ENCODE measurements at places on chromosomes 4 and X.

DNA sequence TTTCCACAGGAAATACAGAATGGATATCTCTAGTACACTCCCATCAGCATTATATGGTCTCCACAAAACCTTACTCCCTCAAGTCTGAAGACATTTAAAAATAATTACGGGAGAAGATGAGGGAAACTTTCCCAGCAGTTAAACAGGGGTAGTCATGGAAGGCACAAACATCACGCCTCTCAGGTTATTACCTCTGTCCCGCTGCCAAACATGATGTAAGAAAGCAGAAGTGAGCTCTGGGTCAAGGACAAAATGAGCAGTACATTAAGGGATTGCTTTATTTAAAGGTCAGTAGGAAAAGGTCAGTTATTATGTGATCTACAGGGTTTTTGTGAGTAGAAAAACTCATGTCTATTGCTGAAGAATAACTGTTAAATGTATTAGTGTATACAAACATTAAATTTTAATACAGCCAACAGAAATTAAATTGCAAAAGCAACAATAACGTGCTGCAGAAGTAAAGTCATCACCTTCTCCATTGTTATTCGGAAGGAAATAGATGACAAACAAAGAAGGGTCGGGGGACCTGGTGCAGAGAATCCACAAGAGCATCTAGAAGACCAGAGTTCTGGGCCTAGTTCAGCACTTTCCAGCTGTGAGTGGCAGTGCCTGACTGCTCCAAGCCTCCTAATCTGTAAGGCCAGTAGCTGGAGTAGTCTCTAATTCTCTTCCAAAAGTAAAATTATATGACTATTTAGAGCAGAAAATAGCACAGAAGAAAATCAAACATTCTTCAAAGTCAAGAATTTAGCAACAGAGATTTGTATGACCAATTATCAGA, 171.2 kb downstream of the PPP3CA start:
- peak; percentile 51 for DNase-seq

GRCh38 chrX:74511704-74512103, 90.4 kb downstream of the SLC16A2 start:
- DNase-seq, result no peak

DNA sequence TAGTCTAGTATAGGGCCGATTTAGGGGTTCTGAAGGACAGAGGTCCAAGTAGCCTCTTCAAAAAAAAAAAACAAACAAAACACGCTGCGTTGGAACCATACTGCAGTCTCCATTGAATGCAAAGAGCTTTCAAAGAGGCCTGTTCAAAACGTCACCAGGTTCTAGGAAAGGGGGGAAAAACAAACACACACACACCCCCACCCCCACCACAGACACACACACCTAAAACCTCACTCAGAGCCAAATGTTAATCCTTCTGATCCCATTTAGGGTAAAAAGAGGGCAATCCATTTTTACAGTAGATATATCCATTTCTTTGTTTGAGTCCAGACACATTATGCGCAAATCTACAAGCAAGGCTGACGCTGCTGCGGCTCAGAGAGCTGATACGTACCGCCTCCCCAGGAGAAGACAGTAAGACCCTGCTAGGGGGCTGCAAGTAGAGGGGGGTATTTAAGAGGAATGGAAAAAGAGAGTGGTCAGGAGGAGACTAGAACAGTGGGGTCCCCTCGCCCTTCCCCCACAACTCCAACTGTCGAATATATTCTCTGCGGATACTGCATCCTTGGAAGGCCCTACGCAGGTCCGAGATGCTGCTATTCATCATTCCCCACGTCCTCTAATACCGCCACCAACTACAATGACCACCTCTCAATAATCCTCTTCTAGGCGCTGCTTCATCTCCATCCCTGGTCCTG, 1.3 kb downstream of the NKRF start:
- no peak for DNase-seq

- no peak for DNase-seq
These were observed 21.5 kb upstream of the PHKA1 start for GRCh38 chrX:72735561-72735960.

GRCh38 chr4:118883861-118884260, 4.8 kb upstream of the SYNPO2 start:
- no peak for DNase-seq

DNA sequence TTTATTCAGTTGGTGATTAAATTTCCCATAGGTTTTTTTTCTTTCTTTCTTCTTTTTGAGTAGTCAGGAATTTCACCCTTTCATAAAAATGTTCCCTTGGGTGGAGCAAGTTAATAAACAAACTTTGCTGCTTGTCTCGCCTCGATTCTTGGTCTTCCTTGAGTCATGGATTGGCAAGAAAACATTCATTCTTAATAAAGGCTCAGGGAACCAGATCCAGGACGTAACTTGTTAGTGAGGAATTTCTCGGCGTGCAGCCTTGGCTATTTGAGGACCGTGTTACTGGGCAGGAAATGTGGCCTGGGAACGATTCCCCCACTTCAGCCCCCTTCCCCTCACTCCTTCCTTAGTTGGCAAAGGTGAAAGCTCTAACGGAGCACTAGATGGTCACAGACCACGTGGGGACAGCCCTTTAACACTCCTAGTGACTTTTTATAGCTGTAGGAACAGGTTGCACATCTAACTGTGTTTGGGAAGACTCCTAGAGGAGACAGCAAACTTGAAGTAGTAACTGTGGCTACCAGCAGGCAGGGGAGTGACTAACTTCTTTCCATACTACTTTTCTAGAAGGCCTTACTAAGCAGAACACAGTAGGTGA, 106.8 kb downstream of the UCHL1 start:
- peak; percentile 60 for DNase-seq

GRCh38 chrX:13153796-13154195, 109.4 kb upstream of the FAM9C start:
- DNase-seq, result no peak

GRCh38 chr4:163228648-163229047, 62.0 kb upstream of the NAF1 start:
- no peak for DNase-seq

DNA sequence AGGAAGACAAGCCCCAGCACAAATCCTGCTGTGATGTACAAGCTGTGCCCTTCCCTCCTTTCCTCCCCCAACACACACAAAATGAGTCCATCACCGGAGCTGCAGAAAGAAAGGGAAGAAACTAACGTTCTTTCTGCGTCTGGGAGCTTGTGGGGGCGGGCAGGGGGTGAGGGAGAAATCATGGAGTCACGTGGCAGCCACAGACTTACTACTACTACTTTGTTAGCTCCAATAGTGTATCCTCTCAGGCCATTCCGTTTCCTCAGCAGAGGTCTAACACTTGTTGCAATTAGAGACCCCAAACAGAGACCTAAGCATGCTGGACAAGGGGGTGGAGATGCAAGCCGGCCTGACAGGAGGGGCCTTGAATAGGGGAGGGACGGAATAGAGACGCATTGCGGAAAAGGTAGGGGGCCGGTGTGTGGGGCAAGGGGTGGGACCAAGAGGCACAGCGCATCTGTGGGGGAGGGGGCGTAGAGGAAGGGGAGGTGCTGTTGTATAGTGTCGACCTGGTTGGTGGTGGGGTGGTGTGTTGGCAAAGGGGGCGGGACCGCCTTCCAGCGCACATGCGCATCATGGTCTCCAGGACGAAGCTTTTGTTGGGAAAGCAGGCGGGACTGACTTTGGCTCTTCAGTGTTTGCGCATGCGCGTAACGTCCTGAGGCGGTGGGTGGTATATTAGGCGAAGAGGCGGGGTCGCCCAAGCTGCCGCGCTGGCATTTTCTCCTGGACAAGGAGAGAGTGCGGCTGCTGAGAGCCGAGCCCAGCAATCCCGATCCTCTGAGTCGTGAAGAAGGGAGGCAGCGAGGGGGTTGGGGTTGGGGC, at the start of gene MAGED1:
MAGED1 (plus strand) TSS at position 703 of the 825 bp plus-strand sequence. CDS start 682 bp downstream, outside the sequence.
- DNase-seq, result peak; percentile 97

- DNase-seq, result no peak
These were observed 961.2 kb downstream of the RPA4 start for GRCh38 chrX:97844943-97845342.

DNA sequence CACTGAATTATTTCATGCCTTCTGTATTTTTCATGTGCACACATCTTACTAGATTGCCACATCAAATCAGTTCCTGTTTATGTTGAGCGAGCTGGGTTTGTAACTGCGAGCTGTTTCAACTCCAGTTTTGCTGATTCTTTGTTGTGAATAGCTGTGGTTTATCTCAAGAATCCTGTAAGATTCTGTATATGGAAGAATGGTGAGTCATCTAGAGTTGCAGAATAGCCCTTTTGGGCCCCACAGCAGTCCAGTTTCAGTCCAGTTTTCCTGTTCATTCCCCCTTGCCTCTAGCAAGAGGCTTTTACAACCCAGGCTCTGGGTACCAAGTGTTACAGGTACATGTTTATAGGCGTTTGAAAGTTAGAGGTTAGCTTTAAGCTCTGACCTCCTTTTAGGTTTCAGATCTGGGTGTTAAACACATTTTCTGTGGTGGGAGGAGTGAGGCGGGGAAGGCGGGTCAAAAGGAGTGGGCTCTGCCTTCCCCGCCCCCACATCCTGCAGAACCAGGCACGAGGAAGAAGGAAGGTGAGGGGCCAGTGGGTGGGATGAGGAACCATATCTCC, 32.7 kb downstream of the TBC1D14 start:
- no peak for DNase-seq

GRCh38 chr4:183165376-183165775, 66.3 kb downstream of the WWC2 start:
- no peak for DNase-seq

DNA sequence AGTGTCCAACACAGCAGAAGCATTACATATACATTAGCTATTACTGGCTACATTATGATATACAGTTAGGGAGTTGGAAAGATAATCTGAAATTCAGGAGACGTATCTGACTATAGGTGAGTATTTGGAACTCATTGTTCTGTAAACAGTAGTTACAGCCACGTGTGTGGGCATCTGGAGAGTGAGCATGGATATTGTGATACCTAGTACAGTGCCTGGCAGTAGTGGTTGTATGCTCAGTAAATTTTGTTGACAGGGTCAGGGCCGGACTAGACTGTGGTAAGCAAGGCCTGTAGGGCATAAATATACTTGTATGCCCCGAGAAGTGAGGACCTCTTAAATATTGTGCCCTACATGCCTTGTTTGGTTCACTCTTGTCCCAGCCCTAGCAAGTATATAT, 2.9 kb downstream of the F9 start:
- DNase-seq, result no peak

DNA sequence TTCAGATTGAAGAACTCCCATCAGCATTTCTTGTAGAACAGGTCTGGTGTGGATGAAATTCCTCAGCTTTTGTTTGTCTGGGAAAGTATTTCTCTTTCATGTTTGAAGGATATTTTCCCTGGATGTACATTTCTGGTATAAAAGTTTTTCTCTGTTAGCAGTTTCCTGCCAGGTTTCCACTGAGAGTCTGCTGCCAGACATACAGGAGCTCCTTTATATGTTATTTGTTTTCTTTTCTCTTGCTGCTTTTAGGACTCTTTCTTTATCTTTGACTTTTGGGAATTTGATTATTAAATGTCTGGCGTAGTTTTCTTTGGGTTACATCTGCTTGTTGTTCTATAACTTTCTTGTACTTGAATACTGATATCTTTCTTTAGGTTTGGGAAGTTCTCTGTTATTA, 486.5 kb downstream of the ARAP2 start:
- DNase-seq, result peak; percentile 39
